ENCODE measurements at places on chromosomes 1 and 21.

GRCh38 chr1:175427625-175428024 is 235.0 kb upstream of the KIAA0040 start:
- no peak for DNase-seq

DNA sequence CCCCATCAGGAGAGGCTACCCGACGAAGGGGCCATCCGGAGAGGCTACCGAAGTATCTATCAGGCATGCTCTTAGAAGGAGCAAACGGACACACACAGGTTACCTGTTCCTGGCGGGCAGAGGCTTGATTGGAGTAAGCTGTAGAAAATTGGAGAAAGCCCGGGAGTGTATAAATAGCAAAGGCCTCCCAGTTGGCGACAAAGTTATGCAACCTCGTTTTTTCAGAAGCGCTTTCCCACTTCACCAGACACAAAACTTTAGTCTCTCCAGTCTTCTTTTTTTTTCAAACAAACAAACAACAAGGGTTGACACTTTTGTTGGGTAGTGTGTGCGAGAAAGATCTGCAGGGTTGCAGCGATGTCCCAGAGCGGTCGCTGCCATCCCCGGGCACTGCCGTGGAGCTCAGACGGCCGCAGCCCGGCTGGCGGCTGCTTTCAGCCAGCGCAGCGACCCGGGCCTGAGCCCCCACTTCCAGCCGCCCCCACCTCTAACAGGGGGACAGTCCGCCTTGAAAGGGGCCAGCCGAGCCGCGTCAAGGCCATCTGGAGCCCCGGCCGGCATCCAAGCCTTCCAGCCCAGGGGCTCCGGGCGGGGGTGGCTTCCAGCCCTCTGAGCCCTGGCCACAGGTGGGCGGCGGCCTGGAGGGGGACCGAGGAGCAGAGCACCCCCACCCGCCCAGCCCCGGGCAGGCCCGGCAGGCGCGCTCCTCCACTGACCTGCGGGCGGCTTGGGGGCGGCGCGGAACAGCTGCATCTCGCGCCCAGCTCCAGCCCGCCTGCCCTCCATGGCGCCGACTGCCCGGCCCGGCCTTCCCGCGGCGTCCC is 616 bp downstream of the MCOLN3 start:
- no peak for DNase-seq

GRCh38 chr1:53203466-53203865 is 6.8 kb downstream of the CPT2 start:
- no peak for DNase-seq

DNA sequence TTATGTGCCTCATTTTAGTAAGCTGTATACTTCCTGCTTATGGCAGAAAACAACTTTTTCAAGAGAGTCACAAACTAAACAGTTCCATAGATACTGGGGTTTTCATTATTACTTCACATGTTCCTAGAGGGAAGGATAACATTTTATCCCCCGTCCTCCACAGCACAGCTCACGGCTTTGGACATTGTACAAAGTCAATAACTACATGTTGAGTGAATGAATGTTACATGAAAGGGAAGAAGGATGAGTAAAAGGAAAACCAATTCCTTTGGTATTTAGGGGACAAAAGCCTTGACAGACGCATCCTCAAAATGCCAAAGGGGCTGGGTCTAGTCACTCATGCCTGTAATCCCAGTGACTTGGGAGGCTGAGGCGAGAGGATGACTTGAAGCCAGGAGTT is 14.8 kb downstream of the PI4KB start:
- no peak for DNase-seq

- no peak for DNase-seq
Measured at GRCh38 chr1:245222931-245223595, 68.3 kb downstream of the KIF26B start.

- DNase-seq = peak; percentile 46
Measured at GRCh38 chr1:9825093-9826074, 1.6 kb upstream of the CLSTN1 start.

- DNase-seq = no peak
Measured at GRCh38 chr1:234168061-234168724, 205.1 kb upstream of the COA6 start.

DNA sequence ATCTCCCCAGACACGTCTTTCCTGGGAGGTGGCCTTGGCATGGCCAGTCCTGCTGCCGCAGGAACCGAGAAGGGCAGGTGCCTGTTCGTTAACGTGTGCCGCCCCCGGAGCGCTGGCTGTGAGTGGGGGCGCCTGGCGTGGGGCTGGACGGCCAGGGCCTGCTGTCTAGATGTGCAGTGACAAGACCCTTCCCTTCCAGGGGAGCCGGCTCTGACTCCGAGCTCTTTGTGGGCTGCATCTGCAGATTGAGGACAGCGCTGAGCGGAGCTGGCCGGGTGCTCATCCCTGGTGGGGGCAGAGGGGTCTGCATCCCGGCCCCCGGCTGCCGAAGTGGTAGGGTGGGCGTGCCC is 13.0 kb downstream of the COL18A1 start:
- no peak for DNase-seq

DNA sequence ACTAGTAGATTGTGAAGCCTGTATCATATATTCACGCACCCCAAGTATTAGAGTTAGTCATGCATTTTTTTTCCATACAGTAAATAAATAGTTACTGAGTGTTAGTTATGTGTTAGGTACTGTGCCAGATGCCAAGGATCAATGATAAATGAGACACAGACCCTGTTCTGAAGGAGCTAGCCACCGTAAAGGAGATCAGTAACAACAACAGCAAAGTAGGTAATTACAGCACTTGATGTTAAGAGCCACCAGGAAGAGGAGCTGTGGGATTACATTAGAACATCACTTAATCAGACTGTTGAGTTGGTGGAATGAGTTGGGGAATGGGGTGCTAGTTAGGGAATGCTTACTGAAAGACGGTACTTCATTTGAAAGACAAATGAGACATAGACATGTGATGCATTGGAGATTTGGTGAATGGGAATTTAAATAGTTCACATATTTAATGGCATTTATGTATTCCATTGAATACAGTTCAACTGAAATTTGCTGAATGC is 21.0 kb downstream of the PRKAA2 start:
- DNase-seq = no peak

DNA sequence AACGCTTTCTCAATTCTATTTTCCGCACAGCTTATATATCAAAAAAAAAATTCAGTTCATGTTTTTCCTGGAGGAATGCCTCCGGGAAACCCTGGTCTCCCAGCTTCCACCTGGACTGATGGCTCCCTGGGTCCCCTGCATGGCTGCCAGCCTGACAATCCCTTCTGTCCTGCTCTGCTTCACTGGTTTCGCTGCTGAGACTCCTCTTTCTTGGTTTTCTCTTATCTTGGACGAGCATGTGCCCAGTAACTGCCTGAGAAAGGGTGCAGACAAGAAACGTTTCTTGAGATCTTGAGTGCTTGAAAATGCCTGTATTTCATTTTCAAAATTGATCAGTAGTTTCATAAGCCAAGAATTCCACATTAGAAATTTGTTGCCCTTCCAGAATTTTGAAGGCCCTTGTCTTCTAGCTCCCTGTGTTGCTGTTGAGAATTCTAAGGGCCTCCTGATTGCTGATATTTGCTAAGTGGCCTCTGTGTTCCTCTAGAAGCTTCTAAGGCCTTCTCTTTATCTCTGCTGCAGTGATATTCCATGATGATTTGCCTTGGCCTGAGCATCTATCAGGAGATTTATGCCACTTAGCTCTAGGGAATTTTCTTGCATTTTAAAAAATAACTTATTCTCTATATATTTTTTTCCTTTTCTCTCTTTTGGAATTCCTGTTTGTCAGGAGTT is 44.7 kb downstream of the ETS2 start:
- DNase-seq = no peak

- DNase-seq = peak; percentile 39
Measured at GRCh38 chr1:32892368-32893197, 6.3 kb downstream of the HPCA start.

GRCh38 chr1:61743431-61743705 is 1.1 kb downstream of the PATJ start:
- DNase-seq = no peak

- DNase-seq = no peak
Measured at GRCh38 chr1:11522400-11523235, 43.7 kb downstream of the DISP3 start.

DNA sequence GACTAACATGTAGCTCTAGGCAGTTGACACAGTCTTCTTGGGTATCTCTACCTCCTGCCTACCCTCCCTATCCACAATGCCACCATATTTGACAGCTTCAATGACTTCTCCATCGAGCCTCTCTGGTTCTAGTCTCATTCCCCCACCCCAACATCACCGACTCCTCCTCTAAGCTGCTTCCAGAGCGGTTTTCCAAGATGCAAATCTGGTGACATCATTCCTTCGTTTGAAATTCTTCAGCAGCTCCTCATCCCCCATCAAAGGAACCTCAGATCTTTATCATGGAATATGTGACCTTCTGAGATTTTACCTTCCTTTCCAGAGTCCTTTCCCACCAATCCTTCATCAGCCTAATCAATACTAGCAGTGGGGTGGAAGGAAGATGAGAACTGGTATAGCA is 352.4 kb upstream of the RUNX1 start:
- no peak for DNase-seq

- DNase-seq = no peak
Measured at GRCh38 chr1:111214074-111214801, 13.3 kb upstream of the CHI3L2 start.

- DNase-seq = no peak
Measured at GRCh38 chr1:162639718-162640117, 7.5 kb downstream of the DDR2 start.

GRCh38 chr1:78319603-78320002 is 171.2 kb upstream of the PTGFR start:
- DNase-seq = no peak

GRCh38 chr1:162353702-162354101 is 23.0 kb downstream of the SPATA46 start:
- DNase-seq = no peak

DNA sequence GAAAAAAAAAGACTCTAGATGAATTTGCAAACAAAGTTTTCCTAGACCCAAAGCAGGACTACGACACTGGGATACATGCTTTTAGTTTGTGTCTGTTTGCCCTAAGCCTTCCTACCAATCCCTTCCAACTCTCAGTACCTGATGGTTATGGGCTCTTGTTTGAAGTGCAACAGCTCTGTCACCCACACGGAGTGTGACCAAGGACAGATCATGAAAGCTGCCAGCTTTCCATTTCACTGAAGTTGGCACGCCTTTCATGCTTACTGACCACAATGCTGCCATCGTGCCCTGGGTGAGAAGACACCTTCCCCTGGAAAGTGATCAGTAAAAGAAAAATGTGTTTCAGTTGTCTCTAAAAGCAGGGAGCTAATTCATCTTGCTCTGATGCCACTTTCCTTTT is 312.5 kb upstream of the PTBP2 start:
- no peak for DNase-seq

DNA sequence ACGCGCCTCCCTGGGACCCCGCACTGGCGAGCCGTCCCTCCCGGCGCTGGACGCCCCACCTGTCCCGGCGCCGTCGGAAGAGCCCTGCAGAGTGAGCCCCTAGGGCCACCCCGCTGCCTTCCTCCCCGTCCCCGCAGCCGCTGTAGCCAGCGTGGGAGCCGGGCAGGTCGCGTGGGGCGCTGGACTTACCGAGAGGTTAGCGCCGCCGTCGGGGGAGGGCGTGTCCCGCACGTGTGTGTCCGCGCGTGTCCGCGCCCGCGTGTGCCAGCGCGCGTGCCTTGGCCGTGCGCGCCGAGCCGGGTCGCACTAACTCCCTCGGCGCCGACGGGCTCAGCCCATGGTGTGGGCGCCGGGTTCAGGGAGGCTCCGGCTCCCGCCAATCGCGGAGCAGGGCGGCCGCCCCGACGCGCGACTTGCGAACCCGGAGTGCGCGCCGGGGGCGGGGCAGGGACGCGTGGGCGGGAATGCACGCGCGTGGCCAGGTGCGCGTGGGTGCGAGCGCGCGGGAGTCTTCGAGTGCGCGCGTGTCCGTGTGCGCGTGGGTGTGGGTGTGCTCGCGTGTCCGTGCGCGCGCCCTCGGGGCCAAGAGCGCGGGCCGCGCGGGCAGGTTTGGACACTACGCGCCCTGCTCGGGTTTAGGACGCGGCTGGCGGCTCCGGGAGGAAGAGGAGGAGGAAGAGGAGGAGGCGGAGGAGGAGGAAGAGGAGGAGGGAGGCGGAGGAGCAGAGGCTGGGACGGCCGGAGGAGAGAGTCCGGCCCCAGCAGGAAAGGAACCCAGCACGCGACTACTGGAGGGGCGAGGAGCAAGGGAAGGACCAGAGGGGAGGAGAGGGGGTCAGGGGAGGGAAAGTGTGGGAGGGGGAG is 145.2 kb upstream of the ETS2 start:
- peak; percentile 27 for DNase-seq

DNA sequence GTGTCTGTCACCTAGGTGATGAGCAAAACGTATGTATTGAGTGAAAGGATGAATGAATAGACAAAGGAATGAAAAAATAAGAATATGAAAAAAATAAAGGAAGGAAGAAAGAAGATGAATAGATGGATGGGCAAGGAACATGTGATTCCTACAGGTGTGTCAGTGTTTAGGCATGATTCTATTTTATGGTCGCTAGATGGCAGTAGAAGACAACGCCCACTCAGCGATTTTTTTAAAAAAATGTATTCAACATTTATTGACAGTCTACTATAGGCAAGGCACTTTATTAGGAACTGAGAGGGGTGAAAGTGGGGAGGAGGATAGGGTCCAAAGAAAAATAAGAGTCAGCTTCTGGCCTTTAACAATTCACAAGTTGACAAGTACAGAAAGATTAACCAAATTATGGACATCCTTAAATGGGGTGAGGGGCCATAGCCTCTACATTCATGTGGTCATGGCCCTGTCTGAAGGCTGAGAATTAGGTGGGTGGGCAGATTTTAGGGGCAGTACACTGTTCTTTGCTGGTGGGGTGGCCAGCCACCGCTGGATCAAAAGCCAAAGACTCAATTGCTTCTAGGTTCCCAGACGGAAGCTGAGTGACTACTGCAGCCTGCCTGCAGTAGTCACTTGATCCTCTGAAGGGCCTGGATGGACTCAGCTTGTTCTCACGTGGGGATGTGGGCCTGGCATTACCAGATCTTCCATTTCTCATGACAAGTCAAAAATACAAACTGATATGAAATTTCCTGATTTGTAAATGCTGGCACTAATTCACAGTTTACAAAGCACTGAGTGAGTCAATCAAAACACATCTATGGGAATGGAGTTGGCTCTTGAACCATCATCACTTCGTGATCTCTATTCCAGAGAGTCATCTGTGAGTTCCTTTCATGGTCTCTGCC is 83.9 kb downstream of the FASLG start:
- no peak for DNase-seq

DNA sequence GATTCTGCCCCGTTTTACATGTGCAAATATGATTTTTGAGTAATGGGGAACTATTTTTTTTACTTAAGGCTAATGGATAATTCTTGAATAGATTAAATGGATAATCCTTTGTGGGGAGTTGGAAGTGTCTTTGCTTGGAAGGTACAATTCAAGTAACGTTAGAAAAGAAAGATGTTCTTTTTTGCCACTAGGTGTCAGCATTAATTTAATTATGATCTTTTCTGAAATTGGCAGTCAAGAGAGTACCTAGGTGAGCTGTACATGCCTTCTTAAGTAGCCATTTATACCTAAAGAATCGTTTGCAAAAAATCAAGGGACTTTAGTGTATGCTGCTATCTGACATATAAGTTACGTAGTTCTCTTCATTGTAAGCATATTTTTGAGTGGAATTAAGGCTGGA is 2.2 kb downstream of the FBXO28 start:
- DNase-seq = no peak

GRCh38 chr1:3656450-3657095 is 4.3 kb downstream of the TP73 start:
- no peak for DNase-seq

GRCh38 chr1:114082304-114082630 is 71.4 kb downstream of the SYT6 start:
- no peak for DNase-seq

- peak; percentile 61 for DNase-seq
Measured at GRCh38 chr1:32240140-32240951, 6.7 kb upstream of the FAM167B start.

Measured in stimulated activated CD4-positive, alpha-beta T cell treated with anti-CD3 and anti-CD28 coated beads, Interleukin-2, amount 100 ng/mL, for 24 hours (primary cell).